ENCODE measurements at places on chromosomes 12 and 14.

DNA sequence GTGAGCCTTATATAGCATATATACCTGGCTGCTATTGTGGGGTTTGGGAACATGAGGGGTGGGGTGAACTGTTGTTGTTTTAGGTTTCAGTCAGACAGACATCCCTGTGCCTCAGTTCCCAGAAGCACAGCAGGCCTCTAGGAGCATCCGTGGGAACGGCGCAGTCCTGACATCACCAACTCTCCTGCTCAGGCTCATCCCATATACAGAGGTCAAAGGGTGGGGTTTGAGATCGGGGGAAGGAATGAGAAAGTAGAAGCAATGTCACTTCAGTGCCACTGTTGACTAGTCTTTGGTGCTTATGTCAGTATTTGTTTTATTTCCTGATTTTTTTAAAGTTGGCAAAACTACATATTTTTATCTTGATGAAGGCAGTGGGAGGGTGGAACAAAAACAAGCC lies 43.1 kb upstream of the A2ML1 start:
- no peak for DNase-seq

DNA sequence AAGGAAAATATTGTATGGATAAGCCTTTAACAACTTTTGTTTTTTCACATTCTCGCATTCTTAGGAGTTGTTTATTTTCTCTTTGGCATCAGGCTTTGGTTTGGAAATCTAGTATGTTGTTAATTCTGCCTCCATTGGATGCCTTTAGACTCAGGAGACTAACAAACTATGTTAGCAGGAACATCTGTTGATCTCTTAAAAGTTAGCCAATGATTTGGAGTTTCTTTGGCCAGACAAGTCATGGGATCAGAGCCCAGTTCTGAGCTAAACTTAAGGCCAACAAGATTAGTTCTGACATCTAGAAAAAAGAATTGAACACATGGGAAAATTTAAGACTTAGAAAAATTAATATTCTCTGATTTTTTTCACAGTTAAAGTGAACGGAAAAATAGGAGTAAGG lies 35.3 kb upstream of the STRAP start:
- no peak for DNase-seq

- DNase-seq, result peak; percentile 87
Measured at GRCh38 chr12:3168223-3169221, 91.3 kb downstream of the TSPAN9 start.

DNA sequence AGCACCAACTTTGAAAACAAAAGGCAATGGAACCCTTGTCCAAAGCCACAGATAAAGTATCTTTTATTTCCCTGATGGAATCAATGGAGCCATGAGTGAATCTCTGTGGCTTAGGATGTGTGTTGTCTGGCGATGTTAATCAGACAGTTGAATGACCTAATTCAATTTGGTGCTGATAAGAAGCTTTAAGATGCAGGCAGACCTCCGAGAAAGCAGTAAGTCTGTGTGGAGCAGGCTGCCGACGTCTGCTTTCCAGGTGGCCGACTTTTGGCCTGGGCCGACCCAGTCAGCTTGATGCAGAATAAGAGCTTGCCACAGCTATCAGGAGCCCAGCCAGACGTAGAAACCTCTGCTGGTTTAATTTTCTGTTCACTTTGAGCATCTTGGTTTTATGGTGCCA lies 21.1 kb upstream of the TMEM132C start:
- DNase-seq, result no peak

GRCh38 chr12:98194591-98194990 lies 320.8 kb upstream of the TMPO start:
- DNase-seq, result no peak

GRCh38 chr12:131773582-131774221 lies 54.5 kb upstream of the MMP17 start:
- no peak for DNase-seq

GRCh38 chr12:93173178-93173957 lies 204.4 kb upstream of the NUDT4 start:
- no peak for DNase-seq

- DNase-seq, result no peak
Measured at GRCh38 chr14:24307156-24307574, 612 bp downstream of the CIDEB start.

GRCh38 chr12:33012226-33012625 lies 115.6 kb upstream of the PKP2 start:
- DNase-seq, result no peak

DNA sequence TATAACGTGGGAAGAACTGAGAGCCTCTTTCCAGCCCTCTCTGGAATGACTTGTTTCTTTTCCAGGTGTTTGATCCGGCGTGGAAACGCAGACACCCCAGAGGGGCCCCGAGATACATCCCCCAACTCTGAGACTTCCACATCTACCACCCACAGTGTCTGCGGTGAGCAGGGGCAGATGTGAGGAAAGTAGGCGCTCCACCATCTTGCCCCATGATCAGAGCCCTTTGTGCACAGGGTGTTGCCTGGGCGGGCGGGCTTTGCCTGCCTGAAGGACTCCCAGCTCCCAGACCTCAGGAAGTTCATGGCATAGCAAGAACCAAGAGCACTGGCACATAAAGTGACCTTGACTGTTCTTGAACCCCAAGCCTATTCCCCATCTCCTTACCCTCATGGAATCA lies 2.8 kb downstream of the CARMIL3 start:
- DNase-seq, result no peak

DNA sequence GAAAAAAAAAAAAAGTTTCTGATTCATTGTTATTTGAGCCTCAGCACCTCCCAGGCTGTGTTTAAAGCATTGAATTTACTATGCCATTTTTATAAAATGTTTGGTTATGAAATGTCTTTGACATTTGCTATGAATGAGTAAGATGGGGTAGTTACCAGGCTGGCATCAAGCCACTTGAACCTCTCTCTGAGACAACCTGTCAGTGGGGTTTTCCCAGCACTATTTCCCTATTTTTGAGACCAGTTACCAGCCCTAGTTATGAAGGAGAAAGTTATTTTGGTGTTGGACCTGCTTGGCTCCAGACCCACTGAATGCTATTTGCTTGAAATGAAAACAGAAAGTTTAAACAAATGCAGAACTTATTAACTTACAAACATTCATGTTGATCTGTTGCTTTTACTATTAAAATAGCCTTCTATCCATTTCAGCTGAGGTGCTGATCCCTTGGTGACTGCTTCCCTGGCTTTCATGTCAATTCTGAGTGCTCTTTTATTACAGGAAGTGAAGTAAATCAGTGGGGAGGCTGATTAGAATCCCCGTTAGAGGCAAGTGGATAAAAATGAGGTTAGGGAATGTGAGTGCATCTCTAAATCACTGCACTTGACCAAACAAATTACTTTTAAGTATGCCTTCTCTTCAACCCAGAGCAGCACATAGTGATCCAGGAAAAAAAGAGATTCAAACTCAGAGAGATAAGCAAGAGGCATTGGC lies 37.8 kb downstream of the LLPH start:
- DNase-seq, result no peak

DNA sequence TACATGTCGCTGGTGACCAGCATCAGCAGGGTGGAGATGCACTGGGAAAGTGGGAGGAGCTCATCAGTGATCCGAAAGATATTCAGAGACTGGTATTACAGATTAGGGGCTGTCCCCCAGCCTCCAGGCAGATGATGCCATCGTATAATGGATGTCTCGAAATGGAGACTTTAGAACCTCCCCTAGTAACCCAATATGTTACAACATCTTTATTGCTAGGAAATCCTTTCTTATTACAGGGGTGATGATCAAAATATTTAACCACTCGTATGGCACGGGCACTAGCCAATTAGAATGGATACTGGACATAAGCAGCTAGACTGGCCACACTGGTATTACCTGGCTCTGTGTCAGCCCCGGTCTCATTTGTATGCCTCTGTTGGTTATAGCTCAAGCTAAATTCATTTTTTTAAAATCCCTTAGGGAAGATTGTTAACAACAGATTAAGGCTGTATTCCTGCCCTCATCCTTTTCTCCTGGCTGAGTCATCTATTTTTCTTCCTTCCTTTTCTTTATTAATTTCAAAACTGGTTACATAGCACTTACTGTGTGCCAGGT lies 10.8 kb upstream of the CEBPE start:
- no peak for DNase-seq

GRCh38 chr12:130978785-130979184 lies 25.1 kb downstream of the ADGRD1 start:
- DNase-seq, result no peak

GRCh38 chr12:111440152-111440551 lies 34.4 kb downstream of the SH2B3 start:
- no peak for DNase-seq

- no peak for DNase-seq
Measured at GRCh38 chr12:71652656-71653055, 11.0 kb downstream of the ZFC3H1 start.
